ENCODE measurements at places on chromosomes 16 and 17.

- no peak for DNase-seq
Measured at GRCh38 chr16:66547101-66547989, 2.6 kb downstream of the TK2 start.

DNA sequence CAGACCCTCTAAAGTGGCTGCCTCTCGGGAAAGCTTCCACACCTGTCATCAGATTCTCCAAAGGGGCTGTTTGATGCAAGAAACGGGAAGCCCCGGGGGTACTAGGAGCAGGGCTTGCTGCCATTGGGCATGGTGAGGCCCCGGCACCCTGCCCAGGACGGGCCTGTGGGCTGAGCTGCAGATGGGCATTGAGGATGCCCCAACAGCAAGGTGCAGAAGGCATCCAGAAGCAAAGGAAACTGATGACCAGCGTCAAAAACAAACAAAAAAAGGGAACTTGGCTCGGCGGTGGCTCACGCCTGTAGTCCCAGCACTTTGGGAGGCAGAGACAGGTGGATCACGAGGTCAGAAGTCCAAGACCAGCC is 1.5 kb upstream of the LIMD2 start:
- DNase-seq = no peak

DNA sequence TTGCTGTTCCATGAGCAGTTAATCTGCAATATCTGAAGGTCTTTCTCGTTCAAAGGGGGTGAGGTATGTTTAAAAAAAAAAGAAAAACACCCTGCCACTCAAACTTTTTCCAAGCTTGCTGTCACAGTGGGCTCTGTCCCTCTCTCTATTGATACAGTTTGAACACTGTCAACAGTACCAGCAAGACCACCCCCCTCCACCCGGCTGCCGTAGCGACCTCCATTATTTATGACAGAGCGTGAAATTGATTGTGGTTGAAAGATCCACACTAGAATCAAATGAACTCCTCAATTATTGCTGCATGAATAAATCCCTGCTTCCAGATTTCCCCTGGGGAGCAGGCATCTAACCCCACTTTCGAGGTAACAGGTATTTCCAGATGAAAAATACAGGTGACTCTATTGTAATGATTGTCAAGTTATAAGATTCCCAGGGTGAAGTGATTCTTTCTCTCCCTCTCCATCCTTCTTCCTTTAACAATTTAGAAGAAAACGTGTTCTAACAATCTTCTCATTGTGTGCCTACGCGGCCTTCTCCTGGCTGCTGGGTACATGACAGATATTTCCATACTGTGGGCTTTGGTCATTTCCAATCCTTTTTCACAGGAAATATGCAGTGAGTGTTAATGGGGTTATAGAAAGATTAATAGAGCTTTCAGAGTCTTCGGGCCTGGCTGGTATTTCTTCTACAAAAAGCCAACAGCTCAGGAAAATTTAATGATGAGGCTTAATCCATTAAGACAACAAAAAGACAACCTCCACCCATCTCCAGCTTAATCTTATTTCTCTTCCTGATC is 135.7 kb upstream of the C16orf82 start:
- DNase-seq = no peak

- DNase-seq = no peak
Measured at GRCh38 chr17:5210614-5211252, 19.1 kb upstream of the ZNF594 start.

Measured in activated CD4-positive, CD25-positive, alpha-beta regulatory T cell (primary cell).